ENCODE measurements at places on chromosomes 5 and 9.

GRCh38 chr9:19156805-19157204, 29.5 kb upstream of the PLIN2 start:
- DNase-seq = no peak

DNA sequence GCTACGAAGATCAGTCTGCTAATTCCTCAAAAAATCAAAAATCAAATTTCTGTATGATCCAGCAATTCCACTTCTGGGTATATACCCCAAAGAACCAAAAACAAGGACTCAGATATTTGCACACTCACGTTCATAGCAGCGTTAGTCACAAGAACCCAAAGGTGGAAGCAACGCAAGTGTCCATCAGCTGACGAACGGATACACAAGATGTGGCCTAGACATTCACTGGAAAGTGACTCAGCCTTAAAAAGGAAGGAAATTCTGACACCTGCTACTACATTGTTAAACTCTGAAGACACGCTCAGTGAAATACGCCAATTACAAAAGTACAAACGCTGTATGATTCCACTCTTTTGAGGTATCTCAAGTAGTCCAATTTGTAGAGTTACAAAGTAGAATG, 93.3 kb downstream of the OTULIN start:
- DNase-seq = no peak

DNA sequence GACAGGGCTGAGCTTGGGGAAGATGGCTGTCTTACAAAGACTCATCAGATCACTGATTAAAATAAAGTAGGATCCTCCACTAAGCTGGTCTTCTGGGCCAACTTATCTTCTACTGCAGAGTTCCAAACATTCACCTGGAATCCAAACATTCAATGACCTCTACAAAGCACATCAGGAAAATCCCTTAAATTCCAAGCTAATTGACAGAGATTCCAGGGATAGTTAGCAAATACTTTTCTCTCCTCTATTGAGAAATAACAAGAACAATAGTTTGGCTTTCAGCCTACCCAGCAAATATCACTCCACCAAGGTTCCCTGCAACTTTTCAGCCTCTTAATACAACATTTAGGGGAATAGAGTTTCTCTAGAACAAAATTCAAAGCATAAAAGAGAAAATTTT, 140.6 kb upstream of the LIFR start:
- DNase-seq = no peak

DNA sequence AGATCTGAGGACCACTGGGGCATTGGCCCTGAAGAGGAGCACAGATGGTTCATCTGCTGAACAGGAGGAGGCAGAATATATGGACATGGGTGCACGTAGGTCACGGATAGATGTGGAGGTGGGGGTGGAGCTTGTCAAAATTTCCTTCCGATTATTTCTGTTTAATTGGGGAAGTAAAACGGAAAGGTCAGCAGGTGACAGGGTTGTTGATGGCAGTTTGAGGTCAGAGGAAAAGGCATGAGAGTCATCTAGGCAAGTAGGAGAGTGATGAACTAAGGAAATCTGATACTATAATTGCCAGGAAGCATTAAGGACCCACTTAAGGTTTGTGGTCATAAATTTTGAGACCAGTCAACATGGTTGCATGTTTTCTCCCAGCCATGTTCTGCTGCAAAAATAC, 8.4 kb upstream of the FAM81B start:
- DNase-seq = no peak

DNA sequence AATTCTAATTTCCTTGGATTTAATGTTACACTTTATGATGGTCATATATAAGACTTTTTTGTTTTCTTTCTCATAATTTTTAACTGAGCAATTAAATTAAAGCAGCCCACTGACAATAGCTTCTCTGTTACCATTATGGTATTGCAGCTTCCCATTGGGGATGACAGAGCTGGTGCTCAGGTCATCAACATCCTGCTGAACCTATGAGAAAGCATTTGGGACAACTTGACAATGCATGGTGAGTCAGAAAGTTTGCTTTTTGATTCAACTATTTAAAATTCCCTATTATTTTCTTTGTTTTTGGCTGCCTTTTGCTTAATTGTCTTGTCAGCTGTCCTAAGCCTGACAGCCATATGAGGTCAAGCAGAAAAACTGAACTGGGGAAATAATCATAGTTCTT, 487.4 kb upstream of the RIOK2 start:
- DNase-seq = no peak

Data from stimulated activated CD8-positive, alpha-beta memory T cell treated with anti-CD3 and anti-CD28 coated beads, Interleukin-4, amount 100 ng/mL, for 4 hours (primary cell).